ENCODE measurements at places on chromosomes 11 and 22. TPM values are rescaled to one million over a fixed set of nuclear protein-coding genes. Genes with fewer than 3 reads are reported as not detected.

C11orf65 gene
- not detected for total RNA-seq

SAA2 gene
- total RNA-seq = not detected

DNAJB7 gene
- not detected for total RNA-seq

DEFB131B gene
- total RNA-seq = not detected

KDM4E gene
- total RNA-seq = not detected

LBHD1 gene
- total RNA-seq = 28.9 TPM

TEAD1 gene
- 0.20 TPM for total RNA-seq

ANO3 gene
- total RNA-seq = not detected

CSRP3 gene
- not detected for total RNA-seq

OR6A2 gene
- not detected for total RNA-seq

Measured in activated naive CD4-positive, alpha-beta T cell treated with anti-CD3 and anti-CD28 coated beads, Interleukin-2, amount 10 ng/mL, durations not matched to agents 5 hours and 36 hours (primary cell).